ENCODE measurements at places on chromosomes 13 and 19. TPM values are rescaled to one million over a fixed set of nuclear protein-coding genes. Genes with fewer than 3 reads are reported as not detected.

GRCh38 chr19:42068756-42069571 is 1.0 kb downstream of the GRIK5 start:
- no peak for DNase-seq

- DNase-seq: no peak
Observed at GRCh38 chr19:31338069-31338776, 11.0 kb downstream of the TSHZ3 start.

Gene MCEMP1
- total RNA-seq: not detected

GRCh38 chr19:43395561-43395960 is 19.1 kb upstream of the TEX101 start:
- no peak for DNase-seq

Gene GGACT
- total RNA-seq: 5.8 TPM

Gene SIGLEC5
- total RNA-seq: not detected

- DNase-seq: peak; percentile 61
Observed at GRCh38 chr13:28540612-28541011, 45.7 kb upstream of the FLT1 start.

Gene MISP3
- 2.5 TPM for total RNA-seq

GRCh38 chr19:31418055-31418454 is 68.8 kb upstream of the TSHZ3 start:
- DNase-seq: no peak

Gene CGB5
- not detected for total RNA-seq

Gene LGALS14
- total RNA-seq: 2.5 TPM

DNA sequence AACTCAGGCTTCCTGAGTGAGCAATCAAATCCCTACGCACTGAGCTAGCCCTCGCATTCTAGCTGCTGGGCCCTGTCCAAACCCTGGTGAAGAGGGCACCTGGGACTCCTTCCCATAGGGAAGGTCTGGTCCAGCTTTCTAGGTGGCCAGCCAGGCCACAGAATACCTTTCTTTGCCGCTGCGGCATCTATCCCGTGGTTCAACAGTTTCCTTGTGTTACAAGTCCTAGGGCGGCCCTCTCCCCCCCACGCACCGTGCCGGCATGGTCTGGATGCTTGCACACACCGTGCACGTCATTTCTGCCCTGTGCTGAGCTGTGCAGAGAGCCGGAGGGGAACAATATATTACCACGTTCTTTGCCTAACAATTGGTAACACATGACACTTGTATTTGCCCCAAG is 164.6 kb upstream of the TSHZ3 start:
- no peak for DNase-seq
